Naive thymus-derived CD8-positive, alpha-beta T cell (primary cell): ENCODE measurements at places on chromosomes 3 and 15. TPM values are rescaled to one million over a fixed set of nuclear protein-coding genes. Genes with fewer than 3 reads are reported as not detected.

DNA sequence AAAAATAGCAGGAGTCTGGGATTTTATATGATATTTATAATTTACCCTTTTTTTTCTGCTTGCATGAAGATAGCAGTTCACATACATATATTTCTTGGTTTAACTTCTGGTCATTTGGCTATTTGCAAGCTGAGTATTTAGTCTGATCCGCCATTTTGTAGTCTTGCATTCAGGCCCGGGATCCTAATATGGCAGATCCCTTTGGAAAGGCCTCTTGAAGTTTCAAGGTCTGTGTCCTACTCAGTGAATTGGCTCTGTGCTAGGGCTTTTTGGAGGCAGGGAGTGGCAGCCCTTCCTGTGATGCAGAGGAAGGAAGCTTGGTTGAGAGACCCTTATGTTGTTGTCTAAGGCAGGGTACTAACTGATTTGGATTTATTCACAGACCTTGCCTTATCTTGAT lies 2.9 kb downstream of the SNRPN start:
- peak overlapping the region; percentile 60 for H3K27ac ChIP-seq
- no peak for DNase-seq
- H3K4me1 ChIP-seq, result peaks cover 31% of the 10 kb centered on the region
- peak overlapping the region; percentile 23 for H3K4me3 ChIP-seq
- no peaks in the 10 kb centered on the region for H3K27me3 ChIP-seq

GRCh38 chr3:51687431-51688205 lies 16.6 kb downstream of the TEX264 start:
- DNase-seq, result no peak
- peaks cover 46% of the 10 kb centered on the region for H3K4me1 ChIP-seq
- H3K27ac ChIP-seq, result peak overlapping the region; percentile 96
- no peaks in the 10 kb centered on the region for H3K27me3 ChIP-seq

The HYAL1 gene
- 0.39 TPM for total RNA-seq

DNA sequence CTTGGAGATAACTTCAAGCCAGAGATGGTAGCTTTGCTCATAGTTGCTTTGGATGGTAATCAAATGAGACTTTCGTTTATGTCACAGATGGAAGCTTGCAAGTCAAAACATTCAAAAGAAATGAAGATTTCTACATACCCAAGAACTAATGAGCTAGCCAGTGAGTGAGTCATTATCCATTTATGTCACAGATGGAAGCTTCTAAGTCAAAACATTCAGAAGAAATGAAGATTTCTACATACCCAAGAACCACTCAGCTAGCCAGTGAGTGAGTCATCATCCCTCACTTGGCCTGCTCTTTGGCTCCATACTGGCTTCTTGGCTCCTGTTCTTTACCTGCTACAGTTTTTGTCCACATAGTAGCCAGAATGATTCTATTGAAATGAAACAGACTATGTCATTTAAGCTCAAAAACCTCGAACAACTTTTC lies 559.8 kb upstream of the CBLB start:
- H3K36me3 ChIP-seq, result no peaks in the 10 kb centered on the region
- H3K4me3 ChIP-seq, result no peak overlapping the region
- DNase-seq, result no peak
- no peaks in the 10 kb centered on the region for H3K4me1 ChIP-seq

GRCh38 chr3:15385901-15386653 lies 41.3 kb downstream of the METTL6 start:
- no peaks in the 10 kb centered on the region for H3K27me3 ChIP-seq
- no peak overlapping the region for H3K27ac ChIP-seq
- no peak overlapping the region for H3K4me3 ChIP-seq
- peaks cover 60% of the 10 kb centered on the region for H3K4me1 ChIP-seq

The LRRC3B gene
- total RNA-seq, result not detected

DNA sequence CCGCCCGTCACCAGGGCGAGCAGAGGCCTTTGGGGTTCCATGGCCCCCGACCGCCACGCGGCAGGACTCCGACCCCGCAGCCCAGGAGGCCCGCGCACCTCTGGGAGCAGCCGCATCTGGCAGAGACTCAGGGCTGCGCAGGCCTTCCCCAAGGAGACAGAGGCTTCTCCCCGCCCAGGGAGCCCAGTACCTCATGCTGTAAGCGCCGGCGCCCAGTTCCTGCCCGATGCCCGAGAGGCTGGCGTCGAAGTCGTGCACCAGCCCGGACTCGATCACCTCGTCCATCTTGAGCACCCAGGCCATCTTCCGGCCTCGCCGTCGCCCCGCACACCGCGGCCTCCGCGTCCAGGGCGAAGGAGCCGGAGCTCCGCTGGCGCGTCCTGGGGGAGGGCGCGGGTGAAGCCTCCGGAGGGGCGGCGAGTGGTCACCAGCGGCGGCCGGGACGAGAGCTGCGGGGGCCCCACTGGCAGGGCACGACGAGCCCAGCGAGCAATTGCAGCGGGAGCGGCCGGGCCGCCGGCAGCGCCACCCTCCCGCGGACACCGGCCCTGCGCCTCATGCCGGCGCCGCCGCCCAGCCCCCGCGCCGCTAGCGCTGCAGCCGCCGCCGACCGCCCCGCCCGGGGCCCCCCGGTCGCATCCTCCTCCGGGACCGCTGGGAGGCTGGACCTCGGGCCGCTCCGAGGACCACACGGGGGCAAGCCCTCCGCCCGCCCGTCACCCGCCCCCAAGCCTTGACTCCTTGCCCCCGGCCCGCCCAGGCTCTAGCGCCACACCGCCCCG lies 468 bp downstream of the UBP1 start:
- peak overlapping the region; percentile 94 for H3K4me3 ChIP-seq
- no peaks in the 10 kb centered on the region for H3K27me3 ChIP-seq
- H3K27ac ChIP-seq, result peak overlapping the region; percentile 100
- no peaks in the 10 kb centered on the region for H3K36me3 ChIP-seq

- no peaks in the 10 kb centered on the region for H3K4me1 ChIP-seq
- no peak overlapping the region for H3K4me3 ChIP-seq
- no peak overlapping the region for H3K27ac ChIP-seq
- peaks cover 19% of the 10 kb centered on the region for H3K27me3 ChIP-seq
Observed at GRCh38 chr3:62615258-62615849, 242.0 kb upstream of the FEZF2 start.

DNA sequence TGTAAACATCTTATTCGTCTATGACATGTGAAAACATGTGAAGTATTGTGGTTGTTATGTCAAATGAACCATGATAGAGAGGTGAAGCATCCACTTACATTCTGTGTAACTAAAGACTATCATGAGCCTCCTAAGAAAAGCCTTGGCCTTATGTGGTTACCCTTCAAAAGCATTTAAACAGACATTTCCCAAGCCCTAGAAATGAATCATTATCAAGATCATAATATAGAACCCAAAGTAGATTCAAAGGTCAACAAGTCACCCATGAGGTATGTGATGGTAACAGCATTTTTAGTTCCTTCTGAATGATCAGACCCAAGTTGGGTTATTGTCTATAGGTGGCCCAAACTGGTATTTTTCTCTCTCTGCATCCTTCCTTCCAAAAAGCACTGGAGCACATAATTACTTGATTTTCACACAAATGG lies 408.0 kb downstream of the TBL1XR1 start:
- no peak overlapping the region for H3K4me3 ChIP-seq
- H3K4me1 ChIP-seq, result no peaks in the 10 kb centered on the region
- no peak overlapping the region for H3K27ac ChIP-seq
- DNase-seq, result no peak
- peaks cover 3% of the 10 kb centered on the region for H3K27me3 ChIP-seq
- H3K36me3 ChIP-seq, result no peaks in the 10 kb centered on the region

DNA sequence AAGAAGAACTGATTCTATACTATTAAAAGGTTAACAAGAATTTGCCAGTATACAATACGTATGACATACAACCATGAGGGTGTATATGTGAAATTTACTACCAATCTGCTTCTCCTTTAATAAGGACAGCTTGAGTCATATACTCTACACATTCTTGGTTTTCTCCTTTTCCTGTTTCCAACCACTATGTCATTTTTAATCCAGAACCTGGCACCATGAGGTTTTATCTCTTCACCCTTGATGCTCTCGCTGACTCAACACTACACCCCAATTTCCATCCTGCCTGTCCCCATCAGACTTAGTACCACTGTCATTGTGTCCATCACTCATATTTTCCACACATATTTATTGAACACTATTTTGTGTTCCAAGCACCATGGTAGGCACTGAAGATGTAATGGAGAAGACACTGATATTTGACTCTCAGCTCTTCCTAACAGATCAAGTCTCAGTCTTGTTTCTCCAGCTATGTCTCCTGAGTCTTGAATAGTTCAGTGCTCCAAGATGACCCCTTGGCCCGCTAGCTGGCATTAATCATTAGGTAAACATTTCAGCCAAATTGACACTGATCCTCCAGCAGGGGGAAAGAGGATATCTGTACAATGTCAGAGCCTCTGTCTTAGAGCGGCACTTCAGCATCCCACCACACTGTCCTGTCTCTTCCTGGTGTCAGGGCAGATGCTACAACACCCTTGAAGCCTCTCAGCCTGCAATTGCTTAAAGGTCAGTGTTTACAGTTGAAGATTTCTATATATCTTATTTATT lies 11.2 kb upstream of the COL8A1 start:
- H3K27ac ChIP-seq, result no peak overlapping the region
- no peaks in the 10 kb centered on the region for H3K36me3 ChIP-seq
- H3K27me3 ChIP-seq, result peaks cover 7% of the 10 kb centered on the region
- DNase-seq, result no peak

GRCh38 chr15:90113166-90113565 lies 10.9 kb upstream of the IDH2 start:
- H3K4me3 ChIP-seq, result no peak overlapping the region
- H3K4me1 ChIP-seq, result no peaks in the 10 kb centered on the region
- peaks cover 9% of the 10 kb centered on the region for H3K36me3 ChIP-seq
- no peak overlapping the region for H3K27ac ChIP-seq
- no peaks in the 10 kb centered on the region for H3K27me3 ChIP-seq
- no peak for DNase-seq

The SERINC4 gene
- total RNA-seq, result 0.27 TPM

- no peaks in the 10 kb centered on the region for H3K4me1 ChIP-seq
- peaks cover 24% of the 10 kb centered on the region for H3K27me3 ChIP-seq
- no peaks in the 10 kb centered on the region for H3K36me3 ChIP-seq
- H3K4me3 ChIP-seq, result no peak overlapping the region
- H3K27ac ChIP-seq, result no peak overlapping the region
Observed at GRCh38 chr15:76084256-76084655, 24.5 kb downstream of the TMEM266 start.

DNA sequence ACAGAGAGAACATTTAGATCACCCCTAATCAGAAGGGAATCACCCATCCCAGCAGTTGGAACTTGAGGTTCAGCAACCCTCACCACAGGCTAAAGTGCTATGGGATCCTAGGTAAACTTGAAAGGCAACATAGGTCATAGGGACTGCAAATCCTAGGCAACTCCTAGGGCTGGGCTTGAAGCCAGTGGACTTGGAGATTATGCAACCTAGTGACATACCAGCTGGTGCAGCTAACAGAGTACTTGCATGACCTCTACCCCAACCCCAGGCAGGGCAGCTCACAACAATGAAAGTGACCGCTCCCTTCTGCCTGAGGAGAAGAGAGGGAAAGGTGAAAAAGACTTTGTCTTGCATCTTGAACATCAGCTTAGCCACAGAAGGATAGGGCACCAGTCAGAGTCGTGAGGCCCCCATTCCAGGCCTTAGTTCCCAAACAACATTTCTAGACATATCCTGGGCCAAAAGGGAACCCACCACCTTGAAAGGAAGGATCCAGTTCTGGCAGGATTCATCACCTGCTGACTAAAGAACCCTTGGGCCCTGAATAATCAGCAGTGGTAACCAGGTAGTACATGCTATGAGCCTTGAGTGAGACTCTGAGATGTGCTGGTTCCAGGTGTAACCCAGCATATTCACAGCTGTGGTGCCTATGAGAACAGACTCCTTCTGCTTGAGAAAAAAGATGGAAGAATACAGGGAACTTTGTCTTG lies 37.6 kb upstream of the FBN1 start:
- H3K27me3 ChIP-seq, result peaks cover 1% of the 10 kb centered on the region
- no peak for DNase-seq
- no peak overlapping the region for H3K4me3 ChIP-seq
- H3K27ac ChIP-seq, result no peak overlapping the region
- no peaks in the 10 kb centered on the region for H3K36me3 ChIP-seq
- no peaks in the 10 kb centered on the region for H3K4me1 ChIP-seq

DNA sequence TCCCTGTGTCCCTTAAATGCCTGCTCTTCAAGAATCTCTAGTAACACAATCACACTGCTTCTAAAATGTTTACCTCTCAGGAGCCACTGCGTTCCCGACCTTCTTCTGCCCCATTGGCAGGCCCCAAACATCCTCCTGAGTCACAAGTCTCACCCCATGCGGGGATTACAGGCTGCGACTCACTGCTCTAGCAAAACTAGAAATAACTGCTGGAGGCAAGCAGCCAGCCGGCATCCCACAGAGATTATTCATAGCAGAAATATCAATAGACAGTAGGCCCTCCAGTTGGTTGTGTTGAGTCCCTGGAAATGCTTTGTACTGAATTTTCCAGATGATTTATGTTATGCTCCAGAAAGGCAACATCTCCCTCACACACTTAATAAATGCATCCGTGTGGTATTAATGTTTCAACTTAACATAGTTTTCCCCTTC lies 64.8 kb downstream of the RFTN1 start:
- DNase-seq, result no peak
- H3K27me3 ChIP-seq, result no peaks in the 10 kb centered on the region
- peak overlapping the region; percentile 11 for H3K4me3 ChIP-seq
- H3K36me3 ChIP-seq, result no peaks in the 10 kb centered on the region
- H3K27ac ChIP-seq, result no peak overlapping the region

The RPL22L1 gene
- 35.4 TPM for total RNA-seq

DNA sequence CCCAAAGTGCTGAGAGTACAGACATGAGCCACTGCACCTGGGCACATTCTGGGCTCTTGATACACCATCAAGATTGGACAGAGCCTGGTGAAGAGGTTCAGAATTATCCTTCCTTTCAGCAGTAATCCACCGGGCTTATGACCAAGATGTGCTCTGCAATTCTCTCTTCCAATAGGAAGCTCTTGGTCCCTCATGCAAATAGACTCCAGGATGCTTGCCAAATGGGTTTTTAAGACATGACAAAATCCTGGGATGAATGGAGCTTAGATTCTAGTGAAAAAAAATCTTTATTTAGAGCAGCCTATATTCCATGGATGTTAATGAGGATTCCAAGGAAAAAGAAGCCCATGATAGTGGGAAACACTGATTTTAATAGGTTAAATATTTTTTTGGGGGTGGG lies 119.1 kb downstream of the SV2B start:
- DNase-seq, result no peak
- no peak overlapping the region for H3K4me3 ChIP-seq
- H3K27me3 ChIP-seq, result peaks cover 36% of the 10 kb centered on the region
- H3K4me1 ChIP-seq, result no peaks in the 10 kb centered on the region
- H3K27ac ChIP-seq, result no peak overlapping the region
- no peaks in the 10 kb centered on the region for H3K36me3 ChIP-seq

- DNase-seq, result no peak
- H3K27ac ChIP-seq, result no peak overlapping the region
- no peak overlapping the region for H3K4me3 ChIP-seq
- H3K36me3 ChIP-seq, result no peaks in the 10 kb centered on the region
Observed at GRCh38 chr15:56082263-56082761, 88.9 kb upstream of the NEDD4 start.

The APOD gene
- total RNA-seq, result not detected

GRCh38 chr15:80562846-80563245 lies 132.3 kb upstream of the ABHD17C start:
- no peak overlapping the region for H3K4me3 ChIP-seq
- no peak for DNase-seq
- H3K36me3 ChIP-seq, result no peaks in the 10 kb centered on the region
- no peak overlapping the region for H3K27ac ChIP-seq
